ENCODE measurements at places on chromosomes 3 and 15.
A peak's percentile ranks its signal among the peaks of the same experiment; 100 is the strongest.

DNA sequence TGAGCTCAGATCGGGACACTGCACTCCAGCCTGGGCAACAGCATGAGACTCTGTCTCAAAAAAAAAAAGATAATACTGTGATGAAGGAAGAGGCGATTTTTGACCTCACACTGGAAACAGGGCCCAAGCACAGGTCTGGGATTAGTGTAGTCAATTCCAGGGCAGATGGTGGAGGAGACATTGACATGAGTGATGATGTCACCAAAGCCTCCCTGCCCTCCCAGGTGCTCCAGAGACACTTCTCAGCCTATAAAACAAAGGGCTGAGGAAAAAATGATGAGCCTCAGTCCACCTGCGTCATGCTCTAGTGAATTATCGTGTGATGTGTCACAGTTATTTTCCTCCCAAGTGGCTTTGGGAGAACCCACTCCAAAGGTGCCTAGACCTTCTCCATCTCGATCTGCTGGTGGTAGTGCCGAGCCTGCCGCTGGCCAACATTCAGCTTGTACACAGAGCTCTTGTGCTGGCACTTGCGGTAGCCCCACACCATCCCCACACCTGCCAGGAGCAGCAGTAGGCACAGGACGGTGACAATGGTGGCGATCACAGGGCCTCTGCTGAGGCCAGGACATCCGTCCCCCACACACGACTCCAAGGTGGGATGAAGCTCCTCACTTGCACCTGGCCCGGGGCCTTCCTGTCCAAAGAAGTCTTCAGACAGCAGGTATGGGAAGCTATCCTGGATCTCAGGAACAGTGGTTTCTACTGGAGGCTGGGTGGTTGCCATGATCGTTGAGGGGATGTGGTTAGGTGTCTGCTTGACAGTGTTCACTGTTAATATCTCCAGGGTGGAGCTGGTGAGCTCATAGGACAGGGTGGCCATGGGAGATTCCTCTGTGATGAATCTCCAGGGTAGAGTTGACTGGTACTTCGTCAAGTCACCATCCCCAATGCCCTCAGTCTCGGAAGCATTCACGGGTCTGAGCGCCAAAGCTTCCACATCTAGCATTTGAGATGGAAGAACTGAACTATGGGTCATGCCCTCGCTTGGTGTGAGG, 38.8 kb downstream of the CRTAP start:
- no peak for DNase-seq

DNA sequence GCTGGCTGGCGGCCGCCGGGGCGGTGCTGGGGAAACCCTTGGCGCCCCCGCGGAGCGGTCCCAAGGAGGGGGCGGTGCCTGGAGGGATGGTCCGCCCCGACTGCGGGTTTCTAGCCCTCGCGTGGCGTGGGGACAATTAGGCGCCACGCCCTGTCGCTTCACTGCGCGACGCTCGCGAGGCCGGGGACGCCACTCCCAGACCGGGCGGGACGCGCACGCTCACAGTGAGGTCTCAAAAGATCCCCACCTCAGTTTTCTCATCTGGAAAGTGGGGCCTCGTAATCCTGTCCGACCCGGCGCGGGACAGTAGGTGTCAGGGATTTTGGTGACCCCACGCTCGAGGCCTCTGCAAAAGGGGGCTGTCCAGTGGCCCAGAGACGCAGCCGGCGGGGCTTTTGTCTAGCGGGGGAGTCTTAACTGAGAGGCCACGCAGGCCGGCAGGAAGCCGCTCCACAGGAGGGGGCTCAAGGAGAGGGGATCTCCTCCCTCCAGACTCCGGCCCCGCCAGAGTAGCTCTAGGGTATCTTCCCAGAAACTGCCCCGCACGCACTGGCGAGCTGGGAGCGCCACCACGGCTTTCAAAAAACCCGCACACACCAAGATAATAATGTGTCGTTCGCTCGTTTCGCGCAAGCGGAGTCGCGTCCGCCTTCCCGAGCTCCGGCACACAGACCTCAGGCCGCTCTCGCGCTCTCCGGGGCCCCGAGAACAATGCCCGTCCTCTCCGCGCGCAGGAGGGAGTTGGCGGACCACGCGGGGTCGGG, 710 bp upstream of the CLK3 start:
- DNase-seq = peak; percentile 45

DNA sequence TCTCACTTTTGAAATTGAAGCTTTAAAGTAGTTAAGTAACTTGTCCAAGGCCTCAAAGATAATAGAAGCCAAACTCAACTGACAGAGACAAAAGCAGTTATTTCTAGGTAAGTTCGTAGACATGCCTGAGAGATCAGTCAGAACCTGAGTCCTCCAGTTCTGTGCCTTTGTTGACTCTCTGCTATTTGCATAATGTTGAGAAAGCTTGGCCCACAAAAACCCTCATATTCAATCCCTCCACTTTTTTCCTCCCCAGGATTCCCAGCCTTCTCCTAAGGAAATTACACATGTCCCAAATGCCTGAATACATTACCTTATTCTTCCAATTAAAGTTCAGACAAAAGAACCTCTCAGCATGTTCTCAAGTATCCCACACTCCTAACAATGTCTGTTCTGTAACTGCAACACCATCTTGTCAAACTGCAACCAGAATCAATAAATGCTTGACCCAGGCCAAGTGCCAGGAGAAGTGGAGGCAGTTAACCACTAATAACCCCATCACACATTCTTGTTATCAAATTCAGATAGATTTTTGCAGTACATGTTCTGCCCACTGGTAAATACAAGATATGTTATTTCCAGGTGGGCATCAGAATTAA, 217.8 kb downstream of the LRRC3B start:
- no peak for DNase-seq

DNA sequence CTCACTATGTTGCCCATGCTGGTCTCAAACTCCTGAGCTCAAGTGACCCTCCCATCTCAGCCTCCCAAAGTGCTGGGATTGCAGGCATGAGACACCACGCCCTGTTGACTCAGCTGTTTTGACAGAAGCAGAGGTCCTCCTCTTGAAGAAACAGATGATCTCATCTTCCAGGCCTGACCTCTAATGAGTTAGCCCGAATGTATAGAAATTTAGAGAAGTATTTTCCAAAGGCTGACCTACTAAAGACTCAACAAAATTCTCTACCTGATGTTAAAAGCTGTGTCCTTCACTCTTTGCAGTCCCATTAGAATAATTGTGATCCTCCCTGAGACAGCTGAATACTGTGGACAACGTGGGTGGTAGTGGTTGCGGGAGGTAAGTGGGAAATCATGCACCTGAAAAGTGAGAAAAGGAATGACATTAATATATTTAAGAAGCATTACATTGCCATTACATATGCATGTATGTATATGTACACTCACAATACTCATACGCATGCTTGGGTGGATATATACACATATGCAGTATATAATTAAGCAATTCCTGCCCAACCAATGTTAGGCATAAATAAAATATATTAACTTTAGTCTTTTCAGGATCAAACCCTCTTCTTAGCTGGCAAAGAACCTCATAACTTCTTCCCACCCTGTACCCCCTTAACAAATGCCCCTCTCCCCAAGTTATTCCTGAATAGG, 204.6 kb upstream of the NR2F2 start:
- no peak for DNase-seq

- no peak for DNase-seq
These were observed 8.8 kb downstream of the BSN start for GRCh38 chr3:49563040-49563578.

- no peak for DNase-seq
These were observed at the start of gene GABRA5 for GRCh38 chr15:26866298-26867199. GABRA5 (plus strand) TSS chr15:26867062; CDS start chr15:26869249, 2,187 bp downstream.

GRCh38 chr3:166734734-166735133, 645.4 kb downstream of the ZBBX start:
- DNase-seq = no peak

DNA sequence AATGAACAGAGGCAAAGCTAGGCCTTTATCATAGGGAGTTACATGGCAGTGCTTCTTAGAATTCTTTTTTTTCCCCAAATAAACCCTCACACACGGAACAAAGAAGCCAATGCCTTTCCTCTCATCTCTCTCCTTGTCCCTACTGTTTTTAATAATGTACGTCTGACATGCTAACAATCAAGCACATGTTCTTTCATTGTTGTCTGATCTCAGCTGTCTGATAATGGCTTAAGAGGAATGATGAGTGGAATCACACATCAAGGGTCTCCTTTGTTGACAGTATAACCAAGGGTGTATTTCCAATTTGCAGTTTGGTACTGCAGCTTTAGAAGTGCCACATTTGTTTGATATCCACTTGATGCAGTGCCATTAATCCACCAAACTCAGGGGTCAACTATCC, 34.8 kb upstream of the EPHA3 start:
- no peak for DNase-seq

DNA sequence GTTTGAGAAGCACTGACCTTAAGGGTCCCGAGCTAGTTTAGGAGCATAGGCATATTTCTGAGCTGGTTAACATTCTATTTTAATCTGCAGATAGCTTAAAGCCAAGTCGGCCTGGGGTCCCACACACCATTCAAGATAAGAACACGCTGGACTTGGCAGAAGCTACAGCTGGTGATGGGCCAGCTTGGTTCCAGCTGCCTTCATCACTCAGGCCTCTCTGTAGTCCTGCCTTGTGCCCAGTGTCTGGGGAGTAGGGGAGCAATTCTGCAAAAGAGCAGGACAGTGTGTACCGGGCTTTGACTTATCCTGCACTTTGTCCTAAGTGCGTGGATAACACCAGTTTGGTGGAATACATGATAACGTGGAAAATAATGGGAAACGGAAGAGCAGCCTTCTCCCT, 164.5 kb downstream of the MEGF11 start:
- no peak for DNase-seq

DNA sequence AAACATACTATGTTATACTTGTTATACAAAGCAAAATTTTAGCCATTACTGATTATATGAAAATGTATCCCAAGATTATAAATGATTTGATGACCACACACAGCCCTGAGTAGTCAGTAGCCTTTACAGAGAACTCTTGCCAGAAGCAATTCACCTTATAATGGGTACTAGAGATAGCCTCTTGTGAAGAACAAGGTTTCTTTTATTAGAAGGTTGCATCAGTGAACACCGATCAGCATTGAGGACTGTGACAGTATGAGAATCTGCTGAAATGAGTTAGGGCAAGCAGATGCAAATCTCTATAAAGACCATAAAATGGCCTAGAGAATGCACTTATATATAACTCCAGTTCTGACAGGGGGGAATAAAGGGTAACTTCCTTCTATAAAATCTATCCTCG, 10.1 kb downstream of the CDC25A start:
- DNase-seq = no peak

Measured in NCI-H2107 (cell line).